ENCODE measurements at places on chromosomes 7 and 10.

DNA sequence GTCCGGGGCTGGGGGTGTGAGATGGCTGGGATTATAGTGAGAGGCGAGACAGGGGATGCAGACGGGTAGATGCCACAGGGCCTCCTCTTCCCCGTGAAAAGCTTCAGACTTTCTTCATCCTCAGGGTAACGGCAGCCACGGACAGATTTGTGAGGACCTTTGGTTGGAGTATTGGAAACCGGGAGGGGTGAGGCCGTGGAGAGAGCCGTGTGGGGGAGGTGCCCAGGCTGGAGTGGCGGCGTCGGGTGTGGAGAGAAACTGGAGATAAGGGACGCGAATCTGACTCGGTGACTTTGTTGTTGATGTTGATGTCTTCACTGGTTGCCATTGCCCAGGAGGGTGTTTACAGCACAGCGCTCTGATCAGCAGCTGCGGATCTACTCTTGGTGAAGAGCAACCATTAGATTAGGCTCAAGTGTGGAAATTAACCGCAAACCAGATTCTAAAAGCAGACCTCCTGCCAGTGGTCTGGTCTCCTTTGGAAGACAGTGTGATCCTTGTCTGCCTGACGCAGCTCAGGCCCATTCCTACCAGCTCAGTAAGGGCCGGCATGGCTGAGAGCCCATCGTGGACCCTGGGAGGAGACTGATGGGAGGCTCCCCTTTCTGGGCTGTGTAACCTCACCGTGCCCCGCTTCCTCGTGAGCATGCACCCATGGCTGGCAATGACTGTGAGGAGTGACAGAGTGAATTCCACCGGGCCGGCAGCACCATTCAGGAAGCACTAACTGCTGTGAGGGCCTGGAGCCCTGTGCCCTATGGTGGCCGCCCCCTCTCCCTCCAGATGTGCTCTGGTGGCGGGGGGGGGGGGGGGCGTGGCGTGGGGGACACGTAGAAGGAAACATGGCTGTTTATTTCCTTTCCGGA, 90.3 kb downstream of the INPP5A start:
- DNase-seq = peak; percentile 40

GRCh38 chr7:137633133-137633532, 213.6 kb downstream of the DGKI start:
- peak; percentile 22 for DNase-seq

- DNase-seq = no peak
These were observed 10.9 kb upstream of the SP8 start for GRCh38 chr7:20797462-20798080.

- no peak for DNase-seq
These were observed 62.8 kb downstream of the MTPN start for GRCh38 chr7:135914346-135914745.

- DNase-seq = no peak
These were observed 344.6 kb upstream of the AOAH start for GRCh38 chr7:37068902-37069301.

GRCh38 chr10:109215291-109216075, 707.8 kb downstream of the XPNPEP1 start:
- no peak for DNase-seq
